Panc1 (cell line): ENCODE measurements at places on chromosomes 16 and 17. TPM values are rescaled to one million over a fixed set of nuclear protein-coding genes. Genes with fewer than 3 reads are reported as not detected.

DNA sequence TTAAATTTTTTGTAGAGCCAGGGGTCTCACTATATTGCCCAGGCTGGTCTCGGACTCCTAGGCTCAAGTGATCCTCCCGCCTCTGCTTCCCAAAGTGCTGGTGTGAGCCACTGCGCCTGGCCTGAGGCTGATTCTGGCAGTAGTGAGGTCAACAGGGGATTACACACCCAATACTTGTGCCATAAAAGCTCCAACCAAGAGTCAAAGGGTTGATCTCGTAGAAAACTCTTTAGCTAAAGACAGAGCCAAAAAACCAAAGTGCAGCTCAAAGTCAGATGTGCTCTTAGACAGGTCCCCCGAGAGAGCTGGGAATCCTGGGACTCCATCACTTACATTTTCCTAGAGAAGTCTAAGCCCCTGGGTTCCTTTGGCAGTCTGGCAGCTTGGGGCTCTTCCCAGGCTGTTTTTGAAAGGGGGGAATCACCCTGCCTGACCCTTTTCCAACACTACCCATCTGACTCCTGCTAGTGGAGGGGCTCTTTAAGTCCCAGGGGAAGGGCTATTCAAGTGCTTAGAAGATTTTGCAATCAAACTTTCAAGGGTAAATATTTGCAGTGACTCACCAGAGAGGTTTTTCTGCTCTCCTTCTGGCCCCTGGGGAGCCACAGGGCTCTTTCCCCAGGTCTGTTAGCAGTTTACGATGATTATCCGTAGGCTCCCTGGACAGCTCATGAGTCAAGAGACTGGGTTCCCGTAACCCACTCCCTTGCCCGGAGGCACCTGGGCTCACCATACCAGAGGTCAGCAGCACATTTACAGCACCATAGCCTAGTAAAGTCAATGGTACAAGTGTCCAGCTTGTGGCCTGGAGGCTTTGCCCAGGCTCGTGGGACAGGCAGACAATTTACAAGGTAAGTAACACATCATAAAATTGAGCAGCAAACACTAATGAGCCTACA, 408.7 kb downstream of the SLC39A11 start:
- peak overlapping the region; percentile 100 for H3K27ac ChIP-seq
- H3K4me1 ChIP-seq = peaks cover 66% of the 10 kb centered on the region
- H3K36me3 ChIP-seq = no peaks in the 10 kb centered on the region
- H3K27me3 ChIP-seq = no peaks in the 10 kb centered on the region
- peak overlapping the region; percentile 20 for H3K4me3 ChIP-seq

- no peak overlapping the region for H3K4me3 ChIP-seq
- H3K36me3 ChIP-seq = peaks cover 15% of the 10 kb centered on the region
- no peak for DNase-seq
- H3K27me3 ChIP-seq = no peaks in the 10 kb centered on the region
Measured at GRCh38 chr16:16124438-16124837, 98.9 kb downstream of the ABCC6 start.

DNA sequence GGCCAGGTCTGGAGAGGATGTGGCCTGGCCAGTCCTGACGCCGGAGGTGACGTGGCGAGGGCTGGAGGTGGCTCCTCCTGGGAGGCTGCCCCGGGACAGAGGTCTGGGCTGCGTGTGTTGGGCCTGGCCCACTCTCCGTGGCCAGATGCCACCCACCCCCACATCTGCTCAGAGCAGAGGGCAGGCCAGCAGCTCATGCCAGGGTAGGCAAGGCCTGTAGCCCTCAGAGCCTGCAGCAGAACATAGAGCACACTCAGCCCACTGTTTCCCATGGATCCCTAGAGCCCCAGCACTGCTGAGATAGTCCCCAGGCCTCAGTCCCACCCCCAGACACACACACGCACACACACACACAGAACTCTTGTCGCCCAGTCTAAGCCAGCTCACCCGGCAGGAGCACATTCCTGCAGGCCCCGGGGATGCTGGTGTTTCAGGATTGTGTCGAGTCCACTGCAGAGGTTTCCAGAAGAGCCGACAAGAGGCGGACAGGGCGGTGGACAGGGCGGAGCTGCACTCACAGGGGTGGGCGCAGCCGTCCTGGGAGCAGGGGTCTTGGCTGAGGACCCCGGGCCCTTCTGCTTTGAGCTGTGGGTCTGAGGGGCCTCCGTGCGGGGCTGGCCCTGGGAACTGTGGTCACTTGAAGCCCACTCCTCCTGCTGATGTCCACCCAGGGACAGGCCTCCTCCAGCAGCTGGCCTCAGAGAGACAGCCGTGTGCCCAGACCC, 33.4 kb downstream of the SOX8 start:
- H3K4me3 ChIP-seq = no peak overlapping the region
- no peaks in the 10 kb centered on the region for H3K36me3 ChIP-seq
- H3K27ac ChIP-seq = no peak overlapping the region
- DNase-seq = no peak
- H3K27me3 ChIP-seq = no peaks in the 10 kb centered on the region; the same call in 1 of the 2 replicates

DNA sequence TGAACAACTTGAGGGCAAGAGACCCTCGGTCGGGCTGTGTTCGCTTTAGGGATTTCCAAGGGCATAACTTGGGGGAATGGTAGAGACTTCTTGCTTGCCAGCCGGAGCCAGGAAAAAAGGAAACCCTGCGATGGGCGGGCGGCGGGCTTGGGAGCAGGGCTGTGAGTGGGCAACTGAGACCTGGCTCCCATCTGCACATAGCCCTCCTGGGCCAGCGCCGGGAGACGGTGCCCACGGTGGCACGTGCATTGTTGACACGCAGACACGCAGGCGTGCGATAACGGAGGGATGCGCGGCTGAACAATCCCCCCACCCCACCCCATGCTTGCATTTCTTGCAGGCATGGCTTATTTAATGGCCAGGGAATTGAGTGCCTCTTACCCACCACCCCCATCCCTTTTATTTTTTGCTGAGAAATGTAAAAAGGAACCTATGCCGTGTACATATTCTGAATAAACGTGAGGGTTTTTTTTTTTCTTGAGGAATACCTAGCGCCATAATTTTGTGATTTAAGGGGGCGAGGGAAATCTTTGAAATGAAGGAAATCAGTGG, 17.1 kb upstream of the ZFHX3 start:
- H3K4me1 ChIP-seq = peaks cover under 1% of the 10 kb centered on the region; the same call in 1 of the 2 replicates
- peak overlapping the region; percentile 51 for H3K4me3 ChIP-seq
- H3K36me3 ChIP-seq = no peaks in the 10 kb centered on the region
- no peak overlapping the region for H3K27ac ChIP-seq
- H3K27me3 ChIP-seq = no peaks in the 10 kb centered on the region

GRCh38 chr16:78235168-78235800, 135.8 kb downstream of the WWOX start:
- DNase-seq = peak; percentile 39
- no peak overlapping the region for H3K27ac ChIP-seq
- no peaks in the 10 kb centered on the region for H3K36me3 ChIP-seq
- H3K4me1 ChIP-seq = peaks cover 4% of the 10 kb centered on the region; the same call in 1 of the 2 replicates
- H3K27me3 ChIP-seq = no peaks in the 10 kb centered on the region
- H3K4me3 ChIP-seq = no peak overlapping the region

DNA sequence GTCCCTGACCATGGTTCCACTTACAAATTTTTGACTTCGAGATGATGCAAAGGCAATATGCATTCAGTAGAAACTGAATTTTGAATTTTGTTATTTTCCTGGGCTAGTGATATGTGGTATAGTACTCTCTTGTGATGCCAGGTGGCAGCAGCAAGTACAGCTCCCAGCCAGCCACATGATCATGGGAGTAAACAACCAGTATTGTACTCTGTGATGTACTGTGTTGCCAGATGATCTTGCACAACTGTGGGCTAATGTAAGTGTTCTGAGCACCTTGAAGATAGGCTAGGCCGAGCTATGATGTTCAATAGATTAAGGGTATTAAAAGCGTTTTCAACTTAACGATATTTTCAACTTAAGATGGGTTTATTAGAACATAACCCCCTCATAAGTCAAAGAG, 250.8 kb downstream of the STX8 start:
- H3K4me1 ChIP-seq = no peaks in the 10 kb centered on the region
- DNase-seq = no peak
- no peaks in the 10 kb centered on the region for H3K36me3 ChIP-seq
- H3K27me3 ChIP-seq = no peaks in the 10 kb centered on the region
- H3K4me3 ChIP-seq = no peak overlapping the region
- no peak overlapping the region for H3K27ac ChIP-seq

DNA sequence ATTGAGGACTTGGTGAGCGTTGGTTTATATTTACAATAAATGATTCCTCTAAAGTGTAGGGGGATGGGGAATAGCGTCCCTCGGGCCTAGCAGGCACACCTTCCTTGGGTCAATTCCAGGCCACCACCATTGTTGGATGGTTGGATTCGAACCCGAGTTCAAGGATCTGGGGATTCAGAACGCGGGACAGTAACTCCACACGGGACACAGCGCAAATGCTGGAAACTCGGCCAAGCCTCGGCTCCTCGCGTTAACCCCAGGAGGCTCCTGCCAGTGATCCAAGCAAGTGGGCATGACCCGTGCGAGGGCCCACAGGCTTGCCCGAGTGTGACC, 613 bp downstream of the B9D1 start:
- peak overlapping the region; percentile 81 for H3K27ac ChIP-seq
- no peaks in the 10 kb centered on the region for H3K27me3 ChIP-seq
- no peaks in the 10 kb centered on the region; the same call in 1 of the 2 replicates for H3K36me3 ChIP-seq
- DNase-seq = no peak
- H3K4me3 ChIP-seq = peak overlapping the region; percentile 58

- H3K4me1 ChIP-seq = peaks cover 47% of the 10 kb centered on the region
- H3K27me3 ChIP-seq = no peaks in the 10 kb centered on the region
- H3K27ac ChIP-seq = peak overlapping the region; percentile 100
- no peaks in the 10 kb centered on the region for H3K36me3 ChIP-seq
- no peak for DNase-seq
Measured at GRCh38 chr17:45368651-45369050, 51.8 kb upstream of the MAP3K14 start.

DNA sequence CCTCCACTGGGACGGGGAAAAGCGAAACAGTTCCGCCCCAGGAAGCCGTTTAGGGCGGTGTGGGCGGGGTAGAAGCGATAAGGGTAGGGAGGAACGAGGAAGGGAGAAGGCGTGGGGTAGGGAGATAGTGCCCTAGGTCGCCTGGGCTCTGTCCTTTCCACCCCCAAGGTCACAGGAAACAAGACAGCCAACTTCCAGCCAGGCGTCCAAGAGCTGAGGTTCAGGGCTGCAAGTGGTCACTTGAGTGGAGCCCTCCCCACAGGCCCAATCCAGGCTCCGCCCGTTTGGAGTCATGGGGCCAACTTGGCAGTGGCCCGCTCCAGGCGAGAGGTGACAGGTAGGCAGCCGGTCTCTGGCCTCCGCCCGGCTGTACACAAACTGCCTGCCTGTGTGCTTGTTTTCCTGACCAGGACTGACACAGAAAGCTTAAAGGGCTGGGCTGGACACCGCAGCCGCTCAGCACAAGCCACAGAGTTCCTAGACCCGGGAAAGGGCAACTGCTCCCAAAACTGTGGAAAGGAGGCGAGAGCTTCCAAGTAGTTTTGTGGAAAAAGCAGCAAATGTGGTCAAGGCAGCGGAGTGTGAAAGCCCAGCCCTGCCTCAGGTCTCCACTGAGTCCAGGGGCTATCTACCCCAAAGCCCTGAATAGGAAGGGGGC, at the start of gene RILP:
Gene RILP (minus strand): TSS at position 23 of the 658 bp plus-strand sequence. CDS start 62 bp downstream, outside the sequence.
- H3K4me1 ChIP-seq = peaks cover 17% of the 10 kb centered on the region
- peaks cover 2% of the 10 kb centered on the region for H3K36me3 ChIP-seq
- no peaks in the 10 kb centered on the region for H3K27me3 ChIP-seq
- DNase-seq = no peak
- peak within 1 kb of the TSS; percentile 75 for H3K27ac ChIP-seq

- H3K27me3 ChIP-seq = peaks cover 2% of the 10 kb centered on the region; the same call in 1 of the 2 replicates
- H3K27ac ChIP-seq = no peak within 1 kb of the TSS
- no peak for DNase-seq
- no peaks in the 10 kb centered on the region for H3K36me3 ChIP-seq
- H3K4me3 ChIP-seq = peak within 1 kb of the TSS; percentile 48
- no peaks in the 10 kb centered on the region; the same call in 1 of the 2 replicates for H3K4me1 ChIP-seq
Measured at GRCh38 chr17:46979147-46979863, at the start of gene RPRML. Gene RPRML, minus strand, starts transcription at chr17:46979253. Its CDS starts 246 bp downstream, at chr17:46979007.

DNA sequence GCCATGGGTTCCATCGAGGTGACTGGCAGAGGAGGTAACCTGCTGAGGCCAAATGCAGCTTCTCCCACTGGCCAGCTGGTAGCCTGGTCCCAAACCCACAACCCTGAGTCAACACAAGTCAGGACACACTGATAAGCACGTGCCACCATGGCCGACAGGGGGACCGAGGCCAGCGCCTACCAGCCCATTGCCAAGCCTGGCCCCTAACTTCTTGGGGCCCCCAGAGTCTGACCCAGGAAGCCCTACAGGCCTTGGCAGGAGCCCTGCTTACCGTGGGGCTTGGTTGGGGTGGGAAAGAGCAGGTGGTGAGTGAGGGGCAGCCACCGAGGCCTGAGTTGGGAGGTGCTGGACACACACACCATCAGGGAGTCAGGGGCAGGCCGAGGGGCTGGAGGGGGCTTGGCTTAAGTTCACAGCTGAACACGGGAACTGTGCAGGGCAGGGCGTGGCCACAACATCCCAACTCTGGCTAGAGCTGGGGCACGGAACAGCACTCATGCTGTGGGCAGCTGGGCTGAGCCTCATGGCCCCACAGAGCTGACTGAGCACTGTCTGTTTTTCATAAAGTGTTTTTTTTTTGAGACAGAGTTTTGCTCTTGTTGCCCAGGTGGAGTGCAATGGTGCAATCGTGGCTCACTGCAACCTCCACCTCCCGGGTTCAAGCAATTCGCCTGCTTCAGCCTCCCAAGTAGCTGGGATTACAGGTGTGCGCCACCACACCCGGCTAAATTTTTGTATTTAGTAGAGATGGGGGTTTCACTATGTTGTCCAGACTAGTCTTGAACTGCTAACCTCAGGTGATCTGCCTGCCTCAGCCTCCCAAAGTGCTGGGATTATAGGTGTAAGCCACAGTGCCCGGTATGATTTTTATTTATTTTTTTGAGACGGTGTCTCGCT, 5.5 kb downstream of the MRPL28 start:
- no peaks in the 10 kb centered on the region; the same call in 1 of the 2 replicates for H3K36me3 ChIP-seq
- H3K27ac ChIP-seq = no peak overlapping the region
- H3K4me3 ChIP-seq = no peak overlapping the region
- peaks cover 14% of the 10 kb centered on the region for H3K4me1 ChIP-seq
- no peak for DNase-seq

DNA sequence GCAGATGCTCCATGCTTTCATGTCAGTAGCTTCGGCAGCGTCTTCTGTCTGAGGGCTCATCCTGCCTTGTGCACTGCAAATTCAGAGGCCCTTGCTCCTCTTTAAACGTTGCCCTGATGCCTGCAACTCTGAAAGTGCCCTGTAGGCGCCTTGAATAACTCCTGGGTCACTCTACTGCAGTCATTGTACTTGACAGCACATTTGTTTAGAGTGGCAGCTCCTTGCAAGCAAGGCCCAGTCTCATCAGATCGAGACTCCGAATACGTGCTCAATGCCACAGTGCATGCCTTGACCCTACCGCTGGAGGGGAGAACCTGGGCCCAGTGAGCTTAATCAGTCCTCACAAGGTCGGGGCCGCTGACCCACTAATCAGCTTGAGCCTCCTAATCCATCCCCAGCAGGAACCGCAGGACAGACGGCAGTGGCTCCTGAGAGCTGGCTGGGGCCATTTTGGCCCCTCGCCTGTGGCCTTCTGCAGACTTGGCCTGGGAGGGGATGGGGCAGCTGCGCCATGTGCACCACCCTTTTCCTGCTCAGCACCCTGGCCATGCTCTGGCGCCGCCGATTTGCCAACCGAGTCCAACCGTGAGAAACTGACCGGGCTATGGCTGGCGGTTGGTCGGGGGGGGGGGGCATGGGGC, at the start of gene PRCD:
Gene PRCD (plus strand): TSS at position 414 of the 641 bp plus-strand sequence. CDS start 98 bp downstream, at position 512.
- H3K4me1 ChIP-seq = peaks cover 24% of the 10 kb centered on the region
- peak within 1 kb of the TSS; percentile 28 for H3K4me3 ChIP-seq
- no peaks in the 10 kb centered on the region for H3K36me3 ChIP-seq
- H3K27me3 ChIP-seq = no peaks in the 10 kb centered on the region; the same call in 1 of the 2 replicates
- peak within 1 kb of the TSS; percentile 64 for H3K27ac ChIP-seq

Gene WSCD1
- total RNA-seq = 0.74 TPM

Gene VMO1
- 0.49 TPM for total RNA-seq

Gene C17orf50
- not detected for total RNA-seq

Gene HOXB13
- 8.1 TPM for total RNA-seq

Gene SSH2
- 30.6 TPM for total RNA-seq

Gene KRTAP4-5
- total RNA-seq = not detected

Gene KRTAP3-2
- not detected for total RNA-seq
